ENCODE measurements at places on chromosomes 2 and 18.

- DNase-seq: no peak
Observed at GRCh38 chr2:20942646-20943125, 101.2 kb downstream of the APOB start.

DNA sequence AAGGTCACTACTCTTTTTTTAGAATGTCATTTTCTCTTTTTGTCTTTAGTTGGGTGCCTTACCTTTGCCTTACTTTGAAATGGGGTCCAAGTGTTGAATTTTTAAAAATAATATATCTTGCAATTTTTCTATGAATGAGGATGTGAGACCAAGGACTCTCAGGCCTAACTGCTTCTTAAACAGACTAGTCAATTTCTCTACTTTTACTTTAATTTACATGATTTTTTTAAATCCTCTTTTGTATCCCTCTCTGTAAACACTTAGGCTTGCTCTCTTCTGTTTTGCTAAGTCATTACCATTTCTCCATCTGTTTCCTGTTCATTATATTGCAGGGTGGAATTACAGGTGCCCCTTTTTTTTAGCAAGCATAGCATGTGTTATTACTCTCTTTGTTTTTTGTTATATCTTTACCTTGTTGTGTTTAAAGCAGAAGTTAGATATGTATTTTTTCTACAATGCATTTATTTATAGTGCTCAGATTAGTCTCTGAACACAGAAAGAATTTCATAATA, 261.8 kb downstream of the SPAG16 start:
- DNase-seq: no peak

DNA sequence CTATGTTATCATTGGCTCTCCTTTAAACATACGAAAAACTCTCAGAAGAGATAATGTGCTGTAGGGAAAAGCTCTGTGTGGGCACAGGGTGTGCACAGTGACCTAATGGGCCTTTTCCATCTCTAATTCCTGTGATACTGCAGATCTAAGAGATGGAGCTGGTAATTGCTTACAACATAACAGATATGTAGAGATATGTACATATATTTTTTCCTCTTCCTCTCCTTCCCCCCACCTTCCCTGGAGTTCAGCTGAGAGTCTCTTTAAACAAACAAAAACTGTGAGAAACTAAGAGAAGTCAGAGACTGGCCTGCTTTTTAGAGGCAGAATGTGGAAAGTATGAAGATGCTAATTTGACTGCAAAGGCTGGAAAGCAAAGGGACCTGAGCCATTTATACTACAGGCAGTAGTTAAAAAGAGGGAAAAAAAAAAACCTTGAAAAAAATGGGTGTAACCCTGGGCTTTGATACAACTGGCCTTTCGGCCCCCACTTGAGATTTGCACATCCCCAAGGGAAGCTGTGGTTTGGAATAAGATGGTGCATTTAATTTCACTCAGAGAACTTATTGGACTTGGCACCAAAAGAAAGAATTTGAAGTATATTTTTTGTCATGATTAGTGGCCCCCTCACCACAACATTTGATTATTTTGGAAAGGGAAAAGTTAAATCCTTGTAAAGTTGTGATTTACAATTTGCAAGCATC, 502.2 kb upstream of the ZEB2 start:
- no peak for DNase-seq

DNA sequence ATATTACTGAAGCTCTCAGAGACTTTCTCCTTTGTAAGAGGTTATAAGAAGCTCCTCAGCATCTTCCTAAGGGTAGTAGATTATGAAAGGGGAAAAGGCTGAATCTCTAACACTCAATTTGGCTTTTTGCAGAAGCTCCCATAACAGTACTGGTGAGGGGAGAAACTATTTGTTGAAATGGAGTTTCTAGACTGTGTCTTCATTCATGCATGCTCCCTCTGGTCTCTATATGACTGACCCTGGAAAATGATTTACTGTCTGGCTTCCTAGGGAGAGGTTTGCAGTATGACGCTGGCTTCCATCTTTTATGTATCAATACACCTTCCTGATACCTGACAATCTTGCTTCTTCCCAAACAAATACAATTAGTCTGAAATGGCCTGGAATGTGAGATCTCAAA, 63.9 kb downstream of the LDAH start:
- no peak for DNase-seq

GRCh38 chr2:196183528-196184231, 12.3 kb upstream of the STK17B start:
- no peak for DNase-seq

DNA sequence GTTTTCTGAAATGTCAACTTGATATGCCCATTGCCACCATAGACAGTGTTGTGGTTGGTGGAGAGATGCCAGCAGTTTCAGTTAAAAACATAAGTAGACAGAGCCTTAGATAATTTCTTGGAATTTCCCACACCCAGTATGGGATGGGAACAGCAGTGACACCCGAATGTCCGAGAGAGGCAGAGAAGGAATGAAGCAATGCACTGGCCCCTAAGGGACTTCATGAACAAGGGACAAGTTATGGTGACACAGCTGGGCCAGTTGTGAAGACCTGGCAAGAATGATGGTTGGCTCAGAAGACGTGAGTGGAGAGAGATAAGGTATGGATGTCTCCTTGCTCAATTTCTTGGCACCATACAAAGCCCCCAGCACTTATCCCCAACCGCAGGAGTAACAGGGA, 165.2 kb upstream of the APCDD1 start:
- DNase-seq: no peak

- DNase-seq: no peak
Observed at GRCh38 chr18:54824761-54825160, 3.5 kb upstream of the RAB27B start.

- DNase-seq: no peak
Observed at GRCh38 chr2:221109552-221109951, 462.6 kb downstream of the EPHA4 start.

DNA sequence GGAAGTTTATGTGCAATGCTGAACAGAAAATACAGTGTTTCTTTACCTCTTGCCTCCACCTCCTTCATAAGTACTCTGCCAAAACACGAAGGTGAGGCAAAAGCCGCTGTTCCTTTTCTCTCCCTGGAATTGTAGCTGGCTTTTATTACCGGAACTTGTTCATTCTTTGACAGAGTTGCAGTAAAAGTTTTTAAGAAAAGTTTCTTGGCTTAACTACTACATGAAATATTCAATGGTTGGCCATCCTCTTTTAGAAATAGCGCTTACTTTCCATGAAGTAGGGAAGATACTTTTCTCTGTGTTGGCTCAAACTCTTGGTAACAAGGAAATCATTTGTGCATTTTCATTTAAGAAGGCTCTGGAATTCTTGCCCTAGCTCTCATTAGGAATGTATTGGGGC, 950.7 kb upstream of the FANCL start:
- DNase-seq: no peak

DNA sequence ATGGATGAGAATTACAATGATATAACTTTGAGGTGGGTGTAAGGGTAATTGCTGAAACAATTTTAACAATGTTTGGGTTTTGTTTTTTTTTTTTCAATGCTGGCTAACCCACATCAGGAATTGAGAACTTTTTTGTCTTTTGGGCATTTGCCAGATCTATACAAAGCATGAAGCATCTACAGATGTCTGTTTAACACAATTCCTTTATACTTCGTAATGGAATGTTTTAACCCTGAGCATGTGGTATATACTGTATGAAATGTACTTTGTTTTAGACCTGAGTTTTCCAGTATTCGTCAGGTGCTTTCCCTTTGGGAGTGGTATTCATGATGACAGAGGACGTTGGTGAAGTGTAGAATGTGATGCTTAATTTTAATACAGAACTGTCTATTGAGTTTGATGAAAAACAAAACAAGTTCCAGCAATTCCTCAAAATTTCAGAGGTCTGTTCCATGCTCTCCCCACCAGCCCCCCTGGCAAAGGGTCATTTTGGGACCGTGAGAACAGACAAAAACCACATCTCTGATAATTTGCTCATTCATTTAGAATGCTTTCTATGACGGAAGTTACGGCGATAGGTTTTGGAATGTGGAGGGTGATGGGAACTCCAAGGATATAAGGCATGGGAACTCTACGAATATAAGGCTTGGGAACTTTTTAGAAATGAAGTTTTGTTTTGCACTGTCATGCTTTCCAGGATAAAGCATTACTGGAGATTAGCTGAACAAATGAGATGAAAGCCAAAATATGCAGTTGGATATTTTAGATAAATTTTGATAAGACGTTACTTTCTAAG, 14.1 kb downstream of the LIMS1 start:
- no peak for DNase-seq
